Smooth muscle cell of the coronary artery (primary cell): ENCODE measurements at places on chromosomes 7 and 10. TPM values are rescaled to one million over a fixed set of nuclear protein-coding genes. Genes with fewer than 3 reads are reported as not detected.

Gene ZPBP
- not detected in 2 replicates for total RNA-seq

Gene CC2D2B
- under 0.01 TPM in 1 of 2 replicates, not detected in the other for total RNA-seq

Gene PAOX
- total RNA-seq = 5.2 and 5.3 TPM in 2 replicates

Gene ITPRIP
- 4.0 and 8.0 TPM in 2 replicates for total RNA-seq

Gene NYAP1
- total RNA-seq = 0.12 and 0.38 TPM in 2 replicates

Gene LIPF
- not detected in 2 replicates for total RNA-seq

Gene SAMD9L
- 4.9 and 9.5 TPM in 2 replicates for total RNA-seq

Gene IFIT1B
- not detected in 2 replicates for total RNA-seq

Gene GOLGA7B
- 0.12 TPM in 1 of 2 replicates, not detected in the other for total RNA-seq

Gene ARL3
- 6.2 and 9.1 TPM in 2 replicates for total RNA-seq

Gene CYP3A7
- 0.23 TPM in 1 of 2 replicates, not detected in the other for total RNA-seq

Gene SLC16A9
- 0.23 and 6.2 TPM in 2 replicates for total RNA-seq

Gene LOXL4
- 18.6 and 122 TPM in 2 replicates for total RNA-seq

Gene NAT16
- total RNA-seq = not detected in 2 replicates

Gene TLX1
- not detected in 2 replicates for total RNA-seq

Gene APBB1IP
- total RNA-seq = 5.9 TPM in 1 of 2 replicates, not detected in the other

Gene RPEL1
- total RNA-seq = 0.08 and 0.12 TPM in 2 replicates

Gene TFEC
- total RNA-seq = under 0.01 and 0.12 TPM in 2 replicates

Gene PAPOLB
- 0.08 TPM in 1 of 2 replicates, not detected in the other for total RNA-seq

Gene DPP6
- not detected in 2 replicates for total RNA-seq

Gene IKZF1
- total RNA-seq = not detected in 2 replicates

Gene PAX2
- total RNA-seq = not detected in 2 replicates

Gene ZNF679
- total RNA-seq = not detected in 2 replicates

Gene TMEM176A
- under 0.01 TPM in 1 of 2 replicates, not detected in the other for total RNA-seq

Gene GLI3
- 2.2 and 3.2 TPM in 2 replicates for total RNA-seq

Gene GNGT1
- total RNA-seq = not detected in 2 replicates

Gene CRYGN
- total RNA-seq = not detected in 2 replicates

Gene MMD2
- not detected in 2 replicates for total RNA-seq

Gene CACNA2D1
- 62.2 and 71.3 TPM in 2 replicates for total RNA-seq

Gene TMEM213
- not detected in 2 replicates for total RNA-seq

Gene PHTF2
- total RNA-seq = 5.9 and 22.9 TPM in 2 replicates

Gene SLC25A40
- 1.8 and 2.9 TPM in 2 replicates for total RNA-seq

Gene PKD1L1
- total RNA-seq = under 0.01 TPM in 2 replicates

Gene FFAR4
- not detected in 2 replicates for total RNA-seq

Gene C10orf67
- total RNA-seq = not detected in 2 replicates

Gene FRA10AC1
- 3.6 and 4.1 TPM in 2 replicates for total RNA-seq

Gene BTAF1
- 36.5 and 39.2 TPM in 2 replicates for total RNA-seq

Gene ASZ1
- not detected in 2 replicates for total RNA-seq

Gene FZD8
- total RNA-seq = 5.6 and 34.9 TPM in 2 replicates

Gene MMRN2
- total RNA-seq = 2.5 and 17.8 TPM in 2 replicates
